ENCODE measurements at places on chromosomes 4 and X.

GRCh38 chr4:70337886-70338420, 3.2 kb downstream of the CABS1 start:
- no peak for DNase-seq

GRCh38 chr4:138897811-138898226, 117.8 kb upstream of the NOCT start:
- no peak for DNase-seq

GRCh38 chrX:41333003-41333743, 789 bp upstream of the DDX3X start:
- DNase-seq = peak; percentile 72

DNA sequence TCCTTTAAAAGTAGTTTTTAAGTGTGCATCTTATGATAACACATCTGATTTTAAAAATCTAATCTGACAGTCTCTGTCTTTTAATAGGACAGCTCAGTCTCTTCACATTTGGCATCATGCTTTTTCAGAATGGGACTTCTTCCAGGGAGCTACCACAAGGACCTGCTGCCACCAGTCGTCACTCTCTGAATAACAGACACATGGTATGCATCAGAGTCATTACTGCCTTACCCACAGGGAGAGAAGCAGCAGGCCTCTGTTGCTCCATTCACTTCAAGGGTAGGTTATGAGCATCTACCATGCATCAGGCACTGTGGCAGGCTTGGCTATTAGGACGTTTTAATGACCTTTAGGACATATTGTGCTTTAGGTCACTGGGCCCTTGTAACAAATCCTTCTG, 50.0 kb upstream of the AFAP1 start:
- DNase-seq = no peak

GRCh38 chr4:168711197-168712140, 214.6 kb downstream of the PALLD start:
- no peak for DNase-seq

- DNase-seq = no peak
These were observed 67.2 kb downstream of the MAP3K15 start for GRCh38 chrX:19448077-19448476.

DNA sequence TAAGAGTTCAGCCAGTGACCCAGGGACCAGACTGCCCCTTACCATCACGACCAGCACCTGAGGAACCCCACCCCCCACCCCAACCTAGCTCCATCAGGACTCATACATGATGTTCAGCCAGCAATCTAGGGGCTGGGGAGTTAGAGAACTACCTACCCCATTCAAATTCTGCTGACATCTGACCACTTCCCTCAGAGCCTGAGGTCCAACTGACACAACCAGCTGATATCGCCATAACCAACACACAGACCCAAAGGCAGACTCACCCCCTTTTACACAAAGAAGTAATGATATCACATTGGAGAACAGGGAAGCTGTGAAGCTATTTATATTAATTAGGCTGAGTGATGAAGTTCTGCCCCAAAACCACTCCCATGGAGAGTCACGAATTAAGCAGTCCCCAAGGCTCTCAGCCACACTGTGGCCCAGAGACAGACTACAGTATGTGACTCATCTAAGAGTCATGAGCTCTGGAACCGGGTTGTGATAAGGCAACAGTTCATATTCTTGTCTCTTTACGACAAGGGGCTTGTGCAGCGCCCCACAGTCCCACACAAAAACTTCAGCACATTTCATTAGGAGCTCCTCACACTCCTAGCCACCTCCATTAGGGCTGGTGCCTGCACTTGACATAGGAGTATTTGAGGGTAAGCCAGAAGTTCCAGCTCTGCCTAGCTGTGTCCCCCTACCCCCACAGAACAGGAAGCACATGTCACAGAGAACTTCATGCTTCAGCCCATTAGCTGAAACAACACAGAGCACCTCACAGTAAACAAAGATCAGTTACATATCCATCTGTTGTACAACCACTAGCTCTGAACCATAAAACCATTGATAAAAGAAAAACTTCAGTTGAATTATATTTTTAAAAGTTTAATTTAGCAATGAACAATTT, 184.7 kb upstream of the ZCCHC13 start:
- DNase-seq = no peak

DNA sequence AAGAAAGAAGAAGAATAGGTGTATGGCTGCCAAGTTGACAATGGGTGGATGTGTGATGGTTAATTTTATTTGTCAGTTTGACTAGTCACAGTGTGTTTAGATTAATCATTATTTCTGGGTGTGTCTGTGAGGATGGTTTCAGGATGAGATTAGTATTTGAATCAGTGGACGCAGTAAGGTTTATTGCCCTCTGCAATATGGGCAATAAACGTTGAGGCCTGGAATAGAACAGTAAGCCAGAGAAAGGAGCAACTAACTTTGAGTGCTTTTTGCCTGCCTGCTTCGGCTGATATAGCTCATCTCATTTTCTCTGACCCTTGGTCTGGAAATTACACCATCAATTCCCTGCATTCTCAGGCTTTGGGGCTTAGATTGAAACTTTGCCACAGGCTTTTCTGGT, 140.8 kb upstream of the SPANXN4 start:
- DNase-seq = no peak

GRCh38 chrX:103780336-103781061, 3.9 kb downstream of the PLP1 start:
- DNase-seq = no peak

GRCh38 chr4:8649631-8650361, 57.2 kb downstream of the CPZ start:
- DNase-seq = no peak

GRCh38 chr4:87192145-87192919, 28.1 kb downstream of the KLHL8 start:
- no peak for DNase-seq

DNA sequence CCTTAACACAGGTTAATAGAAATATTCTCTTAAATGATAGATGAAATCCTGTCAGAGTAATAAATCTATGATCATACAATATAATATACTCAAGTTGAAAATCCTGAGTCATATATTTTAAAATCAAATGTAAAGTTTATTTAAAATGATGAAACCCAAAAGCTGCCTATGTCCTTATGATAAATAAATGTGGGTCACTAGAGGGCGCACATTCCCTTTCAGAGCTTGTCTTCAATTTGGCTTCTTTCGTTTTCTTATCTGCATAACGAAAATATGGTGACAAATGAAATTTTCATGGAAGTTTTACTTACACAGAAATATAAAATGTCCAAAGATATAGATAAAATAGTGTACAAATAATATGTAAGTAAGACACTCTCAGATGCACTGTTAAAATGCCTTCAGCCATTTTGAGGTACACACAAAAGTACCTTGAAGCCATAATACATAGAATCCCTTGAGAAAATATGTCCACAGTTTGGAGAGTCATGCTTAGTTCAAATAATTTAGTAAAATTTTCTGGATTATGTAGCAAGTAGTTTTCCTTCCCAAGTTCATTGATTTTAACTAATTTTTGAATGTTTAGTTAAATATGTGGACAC, 680.4 kb downstream of the DMD start:
- no peak for DNase-seq

GRCh38 chr4:31193521-31193920, 473.4 kb downstream of the PCDH7 start:
- no peak for DNase-seq

DNA sequence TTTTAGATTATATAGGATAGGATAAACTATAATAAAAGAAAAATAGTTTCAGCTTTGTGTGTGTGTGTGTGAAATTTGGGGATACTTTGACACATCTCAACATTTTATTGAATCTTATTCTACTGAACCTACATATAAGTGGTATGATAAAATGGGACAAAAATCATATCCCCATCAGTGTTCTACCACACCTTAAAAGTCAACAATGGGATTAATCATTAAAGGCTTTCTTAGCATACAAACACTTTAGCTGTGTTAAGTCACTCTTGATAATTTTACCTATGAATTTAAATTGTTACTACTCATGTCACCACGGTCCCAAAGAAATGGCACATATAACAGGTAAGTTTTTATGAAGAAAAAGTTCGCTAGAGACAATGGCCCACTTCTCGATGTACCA, 37.7 kb upstream of the LRBA start:
- no peak for DNase-seq

DNA sequence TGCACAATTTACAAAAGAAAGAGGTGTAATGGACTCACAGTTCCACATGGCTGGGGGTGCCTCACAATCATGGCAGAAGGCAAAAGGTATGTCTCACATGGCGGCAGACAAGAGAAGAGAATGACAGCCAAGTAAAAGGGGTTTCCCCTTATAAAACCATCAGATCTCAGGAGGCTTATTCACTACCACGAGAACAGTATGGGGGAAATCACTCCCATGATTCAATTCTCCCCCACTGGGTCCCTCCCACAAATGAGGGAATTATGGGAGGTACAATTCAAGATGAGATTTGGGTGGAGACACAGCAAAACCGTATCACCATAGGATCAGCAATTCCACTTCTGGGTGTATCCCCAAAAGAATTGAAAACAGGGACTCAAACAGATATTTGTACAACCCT, 97.5 kb upstream of the STX18 start:
- no peak for DNase-seq

DNA sequence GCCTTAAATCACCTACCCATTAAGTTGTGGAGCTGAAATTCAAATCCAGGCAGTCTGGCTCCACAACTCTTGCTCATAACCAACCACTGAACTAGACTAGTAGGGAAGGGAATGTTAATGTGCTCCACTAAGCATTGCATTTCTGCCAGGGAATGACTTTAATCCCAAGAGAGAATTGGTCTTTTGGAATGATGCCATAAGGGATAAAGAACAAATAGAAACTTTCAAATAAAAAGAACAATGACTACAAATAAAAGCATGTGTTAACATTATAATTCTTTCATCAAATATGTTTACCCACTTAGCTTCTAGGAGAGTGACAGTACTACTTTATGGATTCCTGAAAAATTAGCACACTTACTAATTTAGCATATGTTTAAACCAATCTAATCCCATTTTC, 905.9 kb downstream of the CENPC start:
- no peak for DNase-seq

DNA sequence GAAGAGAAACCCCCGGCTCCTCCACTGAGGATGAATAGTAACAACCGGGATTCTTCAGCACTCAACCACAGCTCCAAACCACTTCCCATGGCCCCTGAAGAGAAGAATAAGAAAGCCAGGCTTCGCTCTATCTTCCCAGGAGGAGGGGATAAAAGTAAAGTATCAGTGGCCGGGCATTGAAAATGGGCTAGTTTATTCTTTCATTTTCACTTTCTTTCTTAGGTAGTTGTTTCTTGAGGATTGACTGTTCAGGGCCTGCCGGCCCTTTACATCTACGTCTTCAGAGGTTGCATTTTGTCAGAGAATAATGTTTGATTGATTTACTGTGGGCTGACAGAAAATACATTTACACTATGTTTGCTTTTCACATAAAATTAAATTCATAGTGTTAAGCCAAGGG, 27.1 kb downstream of the PAK3 start:
- no peak for DNase-seq

- no peak for DNase-seq
These were observed 2224.0 kb upstream of the AGA start for GRCh38 chr4:179666226-179666625.

DNA sequence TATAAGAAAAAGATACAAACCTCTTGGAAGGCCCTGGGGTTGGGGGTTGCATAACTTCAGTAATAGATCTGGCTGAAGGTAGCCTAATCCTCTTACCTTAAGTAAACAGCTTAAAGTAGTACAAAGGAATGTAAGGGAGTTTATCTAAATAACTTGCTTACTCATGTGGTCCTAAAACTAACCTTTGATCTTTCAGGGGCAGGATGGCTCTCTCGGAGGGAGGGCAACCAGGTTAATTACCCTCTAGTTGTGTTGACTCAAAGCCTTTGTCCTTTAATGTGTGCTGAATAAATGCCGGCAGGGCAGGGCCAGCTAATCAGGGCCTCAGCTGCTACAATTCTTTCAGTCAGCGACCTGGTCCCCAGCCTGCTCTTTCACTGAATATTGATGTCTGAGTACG, 822.0 kb upstream of the SLIT2 start:
- DNase-seq = no peak

DNA sequence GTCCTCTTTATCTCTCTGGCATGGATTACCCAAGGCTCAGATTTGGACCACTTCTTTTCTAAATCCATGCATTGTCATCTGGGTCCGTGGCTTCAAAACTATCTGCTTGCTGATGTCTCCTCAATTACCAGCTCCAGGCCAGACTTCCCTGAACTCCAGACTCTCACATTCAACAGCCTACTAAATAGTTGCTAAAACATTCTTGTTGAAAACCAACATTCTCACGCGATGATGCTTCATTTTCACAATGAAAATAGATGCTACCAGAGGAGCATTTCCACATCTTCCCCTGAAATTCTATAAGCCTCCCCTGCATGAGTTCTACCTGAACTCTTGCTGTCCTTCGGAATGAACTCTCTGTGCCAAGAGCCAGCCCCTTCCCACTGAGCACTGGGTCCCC, 5.2 kb upstream of the TLR6 start:
- DNase-seq = no peak

- no peak for DNase-seq
These were observed 93.1 kb upstream of the ESX1 start for GRCh38 chrX:104347860-104348259.

DNA sequence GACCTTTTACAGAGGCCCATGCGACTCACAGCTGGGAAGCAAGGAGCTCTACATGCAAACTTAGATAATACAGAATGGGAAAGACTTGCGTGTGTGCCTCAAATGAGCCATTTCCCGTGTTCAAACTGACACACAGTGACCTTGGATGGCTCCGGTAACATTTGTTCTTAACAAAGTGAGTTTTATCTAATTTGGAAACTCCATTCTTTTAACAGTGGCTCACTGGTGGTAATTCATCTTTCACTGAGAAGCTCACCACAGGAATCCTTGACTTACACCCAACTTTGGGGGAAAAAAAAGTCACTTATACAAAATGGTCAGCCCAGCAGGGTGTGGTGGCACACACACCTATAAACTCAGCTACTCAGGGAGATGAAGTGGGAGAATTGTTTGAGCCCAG, 190.6 kb downstream of the LDB2 start:
- DNase-seq = no peak

GRCh38 chr4:170413951-170414350, 324.2 kb upstream of the AADAT start:
- no peak for DNase-seq

DNA sequence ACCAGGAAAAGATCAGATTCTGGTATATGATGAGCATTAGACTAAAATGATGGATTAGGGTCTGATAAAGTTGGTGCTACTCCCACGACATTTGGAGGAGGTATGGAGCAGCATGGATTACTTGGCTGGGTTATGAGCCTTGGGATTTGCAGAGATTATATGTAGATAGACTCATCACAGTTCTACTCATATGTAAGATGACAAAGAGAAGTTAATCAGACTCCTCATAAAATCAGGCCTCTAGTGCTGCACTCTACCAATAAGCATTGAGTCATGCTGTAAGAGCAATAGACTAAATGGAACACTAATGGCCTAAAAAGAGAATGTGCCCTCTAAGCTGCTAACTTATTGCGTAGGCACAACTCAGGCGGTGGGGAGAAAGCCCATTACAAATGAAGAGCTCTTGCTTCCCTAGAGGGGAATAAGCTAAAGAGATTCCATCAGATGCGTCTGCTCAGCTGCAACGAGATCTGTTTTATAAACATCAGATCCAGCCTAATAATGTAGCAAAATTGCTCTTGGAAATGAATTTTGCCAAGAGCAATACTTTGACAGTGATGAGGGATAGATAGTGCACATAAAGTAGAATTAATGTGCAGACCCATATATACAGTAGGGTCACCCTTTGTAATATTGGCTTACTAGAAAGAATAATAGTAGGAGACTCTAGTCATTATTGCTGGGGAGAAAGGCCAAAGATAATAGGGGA, 17.5 kb downstream of the LIAS start:
- no peak for DNase-seq

- DNase-seq = no peak
These were observed 60.4 kb upstream of the MTM1 start for GRCh38 chrX:150508018-150508417.

Data from stimulated activated CD8-positive, alpha-beta memory T cell treated with anti-CD3 and anti-CD28 coated beads, Interleukin-12 subunit alpha, Interleukin-12 subunit beta, amount 100 ng/mL, for 1 hour (primary cell).